Activated CD4-positive, alpha-beta memory T cell treated with anti-CD3 and anti-CD28 coated beads, Interleukin-2, amount 10 ng/mL, durations not matched to agents 7 days and 5 days (primary cell): ENCODE measurements at places on chromosomes 11 and 22. TPM values are rescaled to one million over a fixed set of nuclear protein-coding genes. Genes with fewer than 3 reads are reported as not detected.

The DCDC1 gene
- total RNA-seq, result not detected

The PNPLA3 gene
- not detected for total RNA-seq

The RASL10A gene
- total RNA-seq, result 0.38 TPM

The C11orf65 gene
- 1.2 TPM for total RNA-seq

The SPDYC gene
- not detected for total RNA-seq

The NRIP3 gene
- total RNA-seq, result 2.4 TPM

The SLC25A18 gene
- not detected for total RNA-seq

The DDTL gene
- total RNA-seq, result 2.3 TPM

The FAM180B gene
- not detected for total RNA-seq

The AGBL2 gene
- 7.7 TPM for total RNA-seq

The OR52H1 gene
- total RNA-seq, result not detected

The SPI1 gene
- total RNA-seq, result not detected

The DLG2 gene
- total RNA-seq, result 1.3 TPM

The DEPDC7 gene
- 1.1 TPM for total RNA-seq

The POU2AF3 gene
- not detected for total RNA-seq

The GAS2L1 gene
- total RNA-seq, result 23.4 TPM

The OR6A2 gene
- not detected for total RNA-seq

The BIK gene
- total RNA-seq, result 2.6 TPM

The GLYATL1 gene
- not detected for total RNA-seq

The CCDC15 gene
- 9.2 TPM for total RNA-seq

The KRTAP5-7 gene
- not detected for total RNA-seq

The CRYBB2 gene
- not detected for total RNA-seq

The EMID1 gene
- total RNA-seq, result not detected

The SCN3B gene
- 0.03 TPM for total RNA-seq

The ELFN2 gene
- total RNA-seq, result 0.38 TPM

The SYT13 gene
- not detected for total RNA-seq

The IGSF22 gene
- 0.50 TPM for total RNA-seq

The SMTNL1 gene
- total RNA-seq, result not detected

The LUZP2 gene
- not detected for total RNA-seq

The OR51A2 gene
- not detected for total RNA-seq

The IGLL5 gene
- total RNA-seq, result not detected

The MUC5AC gene
- total RNA-seq, result not detected

The C11orf58 gene
- 124 TPM for total RNA-seq
